ENCODE measurements at places on chromosomes 2 and 18. TPM values are rescaled to one million over a fixed set of nuclear protein-coding genes. Genes with fewer than 3 reads are reported as not detected.

- DNase-seq = no peak
Observed at GRCh38 chr2:232537079-232537478, 2.4 kb upstream of the CHRNG start.

The ERMN gene
- not detected for total RNA-seq

The MMADHC gene
- 161 TPM for total RNA-seq

The TRABD2A gene
- total RNA-seq = 13.5 TPM

DNA sequence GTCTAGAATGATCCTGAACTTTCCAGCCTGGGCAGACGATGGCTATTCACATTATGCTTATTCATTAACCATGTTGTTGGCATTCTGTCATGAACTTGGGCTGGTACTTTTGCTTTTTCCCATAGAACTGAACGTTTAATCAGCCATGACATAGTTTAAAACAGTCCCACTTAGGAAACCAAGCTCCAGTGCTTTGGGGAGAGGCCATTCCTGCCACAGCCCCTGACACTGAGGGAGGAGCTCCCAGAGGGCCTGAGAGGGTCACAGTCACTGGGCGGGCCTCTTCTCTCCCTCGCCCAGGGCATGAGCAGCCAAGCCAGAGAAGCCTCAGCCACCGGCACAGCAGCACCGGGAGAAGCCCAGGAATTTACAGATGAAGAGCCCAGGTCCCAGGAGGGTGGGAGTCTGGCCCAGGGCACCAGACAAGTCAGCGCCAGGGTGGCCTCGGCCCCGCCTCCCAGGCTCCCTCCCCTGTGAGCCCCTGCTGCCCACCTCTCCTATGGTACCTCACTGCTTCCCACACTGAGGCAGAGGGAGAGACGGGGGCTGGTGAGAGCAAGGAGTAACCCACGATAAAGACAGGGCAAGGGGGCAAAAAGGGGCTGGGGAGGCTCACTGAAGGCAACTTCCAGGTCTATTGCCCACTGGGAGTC is 33.6 kb downstream of the MAL start:
- DNase-seq = no peak

DNA sequence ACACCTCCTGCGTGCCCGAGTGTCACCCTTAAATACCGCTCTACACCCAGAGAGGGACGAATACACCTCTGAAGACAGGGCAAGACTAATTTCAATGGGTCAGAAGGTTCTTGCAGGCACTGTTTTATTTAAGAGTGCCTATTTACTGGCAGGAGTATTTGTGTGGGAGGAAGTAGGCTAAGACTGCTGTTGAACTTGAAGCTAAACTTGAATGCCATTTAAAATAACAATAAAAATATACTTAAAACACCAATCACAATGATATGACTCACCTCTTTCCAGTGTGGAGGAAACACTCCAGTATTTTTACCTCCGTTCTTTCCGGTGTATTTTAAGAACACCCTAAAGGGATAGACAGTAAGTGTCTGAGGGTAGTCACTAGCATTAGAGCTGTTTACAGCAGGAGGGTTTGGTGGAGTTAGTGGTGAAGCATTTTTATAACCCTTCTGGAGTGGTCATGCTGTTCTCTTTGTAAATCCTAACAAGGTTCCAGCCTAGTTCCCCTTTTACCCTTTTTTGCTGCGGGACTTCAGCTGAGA is 9.6 kb upstream of the HOXD1 start:
- no peak for DNase-seq

The CHRND gene
- total RNA-seq = not detected

DNA sequence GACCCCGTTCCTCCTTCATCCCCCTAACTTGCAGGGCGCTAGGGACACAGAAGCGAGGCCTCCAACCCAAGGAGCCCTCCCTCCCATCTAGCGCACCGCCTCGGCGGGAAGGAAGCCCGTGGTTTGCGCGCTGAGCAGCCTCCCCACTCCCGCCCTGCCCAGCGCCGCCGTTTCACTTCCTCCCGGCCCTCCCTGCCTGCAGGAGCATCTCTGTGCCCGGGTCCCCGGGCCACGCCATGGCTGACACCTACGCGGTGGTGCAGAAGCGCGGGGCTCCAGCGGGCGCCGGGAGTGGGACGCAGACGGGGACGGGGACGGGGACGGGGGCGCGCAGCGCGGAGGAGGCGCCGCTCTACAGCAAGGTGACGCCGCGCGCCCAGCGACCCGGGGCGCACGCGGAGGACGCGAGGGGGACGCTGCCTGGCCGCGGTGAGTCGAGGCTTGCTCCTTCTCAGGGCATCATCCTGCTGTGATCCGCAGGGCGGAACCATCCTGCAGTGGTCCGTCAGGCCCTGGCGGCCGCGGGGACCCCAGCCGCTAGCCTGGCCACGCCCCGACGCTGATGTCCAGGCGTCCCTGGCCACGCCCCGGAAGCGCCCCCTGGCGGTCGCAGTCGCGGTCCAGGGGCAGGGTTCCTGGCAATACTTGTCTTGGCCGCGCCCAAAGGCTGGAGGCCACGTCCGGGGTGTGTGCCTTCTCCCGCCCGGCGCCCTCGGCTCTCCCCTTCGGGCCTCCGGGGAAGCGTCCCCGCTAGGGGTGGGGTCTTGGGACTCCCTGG is 16.4 kb downstream of the PTPN18 start:
- DNase-seq = peak; percentile 77

DNA sequence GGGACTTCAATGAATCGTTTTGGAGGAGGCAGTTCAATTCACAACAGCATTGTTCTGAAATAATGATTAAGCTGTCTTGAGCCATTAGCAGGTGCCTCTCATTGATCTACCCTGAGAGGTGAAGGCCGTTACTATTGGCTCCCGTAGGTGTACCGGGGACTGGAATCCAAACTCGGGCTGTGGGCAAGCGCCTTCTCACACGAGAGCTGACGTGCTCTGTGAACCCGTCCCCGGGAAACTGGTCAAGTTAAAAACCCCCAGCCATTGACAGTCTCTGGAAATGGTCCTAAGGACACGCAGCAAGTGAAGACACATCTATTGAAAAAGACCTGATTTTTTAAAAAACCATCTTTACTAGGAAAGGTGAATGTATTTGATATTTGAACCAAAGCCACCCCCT is 8.1 kb upstream of the NFATC1 start:
- DNase-seq = no peak

GRCh38 chr18:55510809-55511208 is 77.2 kb downstream of the TCF4 start:
- peak; percentile 43 for DNase-seq

GRCh38 chr18:8525692-8526091 is 83.5 kb upstream of the RAB12 start:
- DNase-seq = no peak

DNA sequence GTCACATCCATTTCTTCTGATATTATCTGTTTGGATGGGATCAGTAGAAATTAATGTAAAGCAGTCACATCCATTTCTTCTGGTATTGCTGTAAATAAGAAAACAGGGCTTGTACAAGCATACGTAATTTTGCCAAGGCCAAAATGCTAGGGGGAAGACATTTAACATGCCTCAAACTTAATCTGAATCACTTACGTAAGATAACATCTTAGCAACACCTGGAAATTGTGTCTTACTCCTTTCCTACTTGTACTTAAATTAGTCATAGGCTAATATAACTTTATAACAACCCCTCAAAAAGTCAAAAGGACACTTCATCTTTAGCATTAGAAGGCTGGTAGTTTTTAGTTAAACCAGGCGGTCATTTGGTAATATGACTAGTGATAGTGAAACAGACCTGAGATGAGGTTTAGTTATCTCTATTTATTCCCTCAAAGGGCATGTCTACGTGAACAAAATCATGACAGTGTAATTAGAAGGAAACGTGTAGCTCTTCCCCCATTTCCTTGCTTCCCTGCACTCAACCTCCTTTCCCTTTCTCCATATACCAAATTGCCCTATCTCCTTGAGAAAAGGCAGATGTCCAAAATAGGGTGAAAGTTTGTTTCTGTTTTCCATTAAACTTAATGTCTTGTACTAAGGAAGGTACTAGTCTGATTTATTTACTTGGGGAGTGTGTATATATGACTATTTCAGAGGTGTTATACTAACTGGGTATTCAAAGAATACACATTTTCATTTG is 99.3 kb upstream of the FZD5 start:
- DNase-seq = no peak

GRCh38 chr18:55289048-55289447 is 298.9 kb downstream of the TCF4 start:
- DNase-seq = no peak

- DNase-seq = no peak
Observed at GRCh38 chr18:3508576-3509549, 58.9 kb downstream of the TGIF1 start.

- no peak for DNase-seq
Observed at GRCh38 chr2:96092951-96093350, 23.4 kb downstream of the ADRA2B start.

- DNase-seq = peak; percentile 64
Observed at GRCh38 chr2:189254268-189254883, 74.8 kb upstream of the COL5A2 start.

GRCh38 chr18:63892566-63892965 is 5.1 kb downstream of the SERPINB2 start:
- DNase-seq = no peak

- DNase-seq = no peak
Observed at GRCh38 chr2:71460595-71461303, 7.4 kb downstream of the DYSF start.

The CRYBA2 gene
- not detected for total RNA-seq

DNA sequence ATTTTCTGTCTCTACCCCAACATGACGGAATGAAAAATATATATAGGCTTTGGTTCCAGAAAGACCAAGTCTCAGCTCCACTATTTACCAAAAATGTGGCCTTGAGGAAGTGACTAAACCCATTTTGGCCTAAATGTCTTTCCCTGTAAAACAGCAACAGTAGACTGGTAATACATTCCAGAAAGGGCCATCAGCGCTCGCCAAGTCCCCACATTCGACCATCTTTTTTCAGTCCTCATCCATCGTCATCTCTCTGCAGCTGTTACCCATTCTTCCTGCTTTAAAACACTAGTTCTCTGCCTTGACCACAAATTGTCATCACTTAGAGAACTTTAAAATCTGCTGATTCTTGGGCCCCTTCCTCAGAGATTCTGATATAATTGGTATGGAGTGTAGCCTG is 183.8 kb upstream of the CTAGE1 start:
- DNase-seq = peak; percentile 14

- DNase-seq = no peak
Observed at GRCh38 chr2:40823478-40823877, 371.6 kb upstream of the SLC8A1 start.

DNA sequence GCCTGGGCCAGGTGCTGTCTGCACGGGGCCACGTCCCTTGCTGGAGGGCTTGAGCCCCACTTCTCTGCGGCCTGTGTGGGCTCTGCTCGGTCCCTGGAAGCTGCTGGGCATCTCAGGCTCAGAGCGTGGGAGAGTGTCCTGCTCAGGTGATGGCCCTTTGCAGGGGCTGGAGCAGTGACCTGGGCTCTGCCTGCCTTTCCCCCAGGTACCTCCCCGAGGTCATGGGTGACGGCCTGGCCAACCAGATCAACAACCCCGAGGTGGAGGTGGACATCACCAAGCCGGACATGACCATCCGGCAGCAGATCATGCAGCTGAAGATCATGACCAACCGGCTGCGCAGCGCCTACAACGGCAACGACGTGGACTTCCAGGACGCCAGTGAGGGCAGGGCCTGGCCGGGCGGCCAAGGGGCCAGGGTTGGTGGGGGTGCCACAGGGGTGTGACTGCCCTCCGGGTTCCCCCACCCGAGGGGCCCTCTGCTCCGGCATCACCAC is 29.9 kb downstream of the GPC1 start:
- DNase-seq = no peak

The AMER3 gene
- total RNA-seq = not detected

DNA sequence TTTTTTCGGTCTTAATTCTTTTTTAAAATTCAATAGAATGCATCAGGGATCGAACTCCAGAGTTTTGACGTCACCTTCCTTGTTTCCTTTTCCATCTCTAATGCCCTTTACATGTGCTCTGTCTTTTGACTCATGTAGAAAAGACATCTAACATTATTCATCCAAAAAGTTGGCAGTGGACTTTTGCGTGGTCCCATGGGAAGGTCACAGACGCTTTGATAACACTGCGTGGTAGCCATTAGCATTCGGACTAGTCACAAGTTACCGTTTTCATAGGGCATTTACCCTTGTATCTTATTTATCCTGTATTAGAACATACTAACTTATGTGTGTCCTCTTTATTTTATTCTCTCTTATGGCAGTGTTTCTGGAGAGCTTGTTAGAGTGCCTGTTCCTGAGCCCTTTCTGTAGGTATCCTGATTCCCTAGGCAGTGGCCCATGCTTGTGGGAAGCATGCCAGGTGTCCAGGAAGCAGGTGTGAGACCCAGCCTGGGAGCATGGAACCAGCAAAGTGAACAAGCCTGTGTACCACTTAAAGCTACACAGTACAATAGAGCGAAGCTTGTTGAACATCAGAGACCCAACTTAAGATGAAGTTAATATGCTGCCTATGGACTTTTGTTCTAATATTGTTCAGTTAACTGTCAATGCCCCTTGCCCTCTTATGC is 73.6 kb upstream of the RBM44 start:
- no peak for DNase-seq

The MC4R gene
- not detected for total RNA-seq

GRCh38 chr2:24576617-24577016 is 85.6 kb downstream of the NCOA1 start:
- no peak for DNase-seq

DNA sequence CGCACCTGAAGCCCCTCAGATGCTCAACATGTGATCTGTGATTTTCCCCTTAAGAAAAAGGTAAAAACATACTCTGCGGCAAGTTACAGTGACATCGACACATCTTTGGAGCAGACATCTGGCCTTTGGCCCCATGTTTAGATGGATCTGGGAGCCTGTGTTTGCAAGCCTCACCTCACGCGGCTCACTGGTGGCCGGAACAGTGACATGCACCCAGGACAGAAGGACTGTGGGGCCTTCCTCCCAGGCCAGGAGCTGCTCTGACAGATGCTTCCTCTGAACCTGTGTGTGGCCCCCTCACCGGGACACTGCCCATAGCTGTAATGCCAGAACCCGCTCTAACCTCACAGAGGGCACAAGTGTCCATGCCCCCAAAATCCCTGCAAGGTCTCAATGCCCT is 13.1 kb downstream of the PASK start:
- no peak for DNase-seq

- peak; percentile 32 for DNase-seq
Observed at GRCh38 chr2:43387092-43388062, 161.0 kb upstream of the ZFP36L2 start.

The RFTN2 gene
- 0.59 TPM for total RNA-seq

The TMEM169 gene
- 0.25 TPM for total RNA-seq

The AFG3L2 gene
- 44.5 TPM for total RNA-seq

The DUSP11 gene
- 21.6 TPM for total RNA-seq

- DNase-seq = no peak
Observed at GRCh38 chr18:67742954-67743353, 226.4 kb upstream of the DSEL start.

The ANKRD53 gene
- 0.68 TPM for total RNA-seq

The UGT1A6 gene
- not detected for total RNA-seq

Measured in HFFc6 (cell line).